ENCODE measurements at places on chromosomes 4 and X.
A peak's percentile ranks its signal among the peaks of the same experiment; 100 is the strongest.

- DNase-seq = no peak
These were observed 2.4 kb downstream of the PCGF3 start for GRCh38 chr4:707929-708630.

- no peak for DNase-seq
These were observed 49.6 kb downstream of the SMAD1 start for GRCh38 chr4:145531223-145531622.

- DNase-seq = no peak
These were observed 77.2 kb downstream of the DDIT4L start for GRCh38 chr4:100113096-100113495.

DNA sequence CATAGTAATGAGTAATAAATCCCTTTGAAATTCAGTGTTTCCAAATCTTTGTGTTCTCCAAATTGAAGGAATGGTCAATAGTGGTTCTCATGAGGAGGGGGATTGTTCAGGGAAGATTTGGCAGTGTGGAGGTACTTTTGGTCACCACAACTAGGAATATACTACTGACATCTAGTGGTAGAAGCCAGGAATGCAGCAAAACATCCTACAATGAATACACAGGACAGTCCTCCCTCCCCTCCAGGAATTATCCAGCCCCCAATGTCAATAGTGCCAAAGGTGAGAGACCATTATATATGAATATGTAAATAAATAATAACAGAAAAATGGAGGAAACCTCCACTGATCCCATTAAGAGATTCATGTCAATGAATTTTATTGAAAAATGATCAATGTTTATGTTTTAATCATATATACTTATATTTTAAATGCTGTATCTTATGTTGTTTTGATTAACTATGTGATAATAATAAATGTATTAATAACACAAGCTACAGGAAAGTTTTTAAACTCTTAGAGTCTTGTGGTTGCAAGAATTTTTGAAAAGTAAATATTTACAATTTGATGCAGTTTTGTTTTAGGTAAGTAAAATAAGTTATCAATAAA, 14.4 kb upstream of the FAM9A start:
- peak; percentile 12 for DNase-seq

GRCh38 chrX:17737710-17737985, 355 bp downstream of the SCML1 start:
- peak; percentile 37 for DNase-seq

GRCh38 chrX:108224218-108224617, 132.6 kb downstream of the ATG4A start:
- no peak for DNase-seq

DNA sequence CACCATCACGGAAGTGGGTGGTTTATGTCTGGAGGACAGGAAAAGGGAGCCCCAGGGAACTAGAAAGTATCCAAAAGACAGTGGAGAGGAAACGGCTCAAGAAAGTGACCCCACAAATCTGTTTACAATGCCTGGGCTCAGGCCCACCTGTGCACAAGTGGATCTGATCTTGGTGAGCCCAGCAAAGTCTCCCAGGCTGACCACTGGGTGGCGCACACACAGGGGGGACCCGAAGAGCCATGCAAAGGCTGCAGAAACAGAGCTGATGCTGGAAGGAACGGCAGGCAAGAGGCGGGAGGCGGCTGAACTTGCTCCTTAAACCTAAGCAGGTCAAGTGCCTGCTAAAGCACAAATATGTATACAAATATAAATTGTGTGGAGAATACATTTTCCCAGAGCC, 9.6 kb downstream of the HAUS7 start:
- DNase-seq = peak; percentile 56

- no peak for DNase-seq
These were observed 9.0 kb upstream of the IGFBP7 start for GRCh38 chr4:57119054-57119651.

- no peak for DNase-seq
These were observed 3.7 kb upstream of the CXCL6 start for GRCh38 chr4:73832651-73833237.

- DNase-seq = peak; percentile 49
These were observed 8.3 kb upstream of the DLG3 start for GRCh38 chrX:70436343-70436742.

GRCh38 chrX:100931218-100931924, 2.7 kb upstream of the XKRX start:
- peak; percentile 50 for DNase-seq

- DNase-seq = peak; percentile 57
These were observed 83.4 kb downstream of the MSN start for GRCh38 chrX:65750674-65751469.

DNA sequence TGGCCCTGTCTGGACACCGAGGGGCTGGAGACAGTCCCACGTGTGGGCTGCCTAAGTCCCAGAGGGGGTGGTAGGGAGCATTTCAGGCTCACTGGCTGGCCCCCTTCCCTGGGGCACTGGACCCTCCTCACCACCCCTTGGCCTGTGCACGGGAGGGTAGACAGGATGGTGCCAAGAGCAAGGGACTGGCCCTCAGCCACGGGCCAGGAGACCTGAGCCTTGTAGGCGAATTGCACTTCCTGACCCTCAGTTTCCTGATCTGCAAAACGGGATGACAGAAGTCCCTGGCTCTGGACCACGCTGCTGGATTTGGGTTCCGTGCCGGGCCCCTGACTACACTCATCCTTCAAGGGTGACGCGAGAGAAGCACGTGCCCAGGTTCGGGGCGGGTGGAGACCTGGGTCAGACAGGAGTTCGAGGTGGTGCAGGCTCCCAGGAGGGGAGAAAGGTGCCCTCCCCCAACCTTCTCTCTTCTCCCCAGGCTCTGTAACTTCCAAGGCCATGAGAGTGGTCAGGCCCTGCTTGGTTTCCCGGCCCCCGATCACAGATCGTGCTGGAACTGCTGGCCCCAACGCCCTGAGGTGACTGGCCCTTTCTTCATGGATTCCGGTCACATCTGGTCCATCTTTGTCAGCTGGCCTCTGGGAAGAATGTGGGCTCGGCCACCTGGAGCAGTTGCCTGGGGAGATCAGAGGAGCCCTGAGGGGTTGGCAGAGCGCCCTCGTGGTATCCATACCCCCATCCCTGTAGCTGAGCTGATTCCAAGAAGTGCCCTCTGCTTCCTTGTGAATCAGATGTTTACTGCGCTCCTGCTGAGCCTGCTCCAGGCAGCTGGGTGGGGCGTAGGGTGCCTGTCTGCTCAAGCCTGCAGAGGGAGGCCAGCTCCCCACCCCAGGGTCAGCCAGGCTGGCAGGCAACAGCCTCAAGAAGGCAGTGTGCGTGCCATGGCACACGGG, 3.3 kb downstream of the SH3BP2 start:
- DNase-seq = no peak

GRCh38 chrX:46039526-46039925, 505.7 kb downstream of the ZNF674 start:
- DNase-seq = no peak

GRCh38 chrX:122220644-122221373, 963.3 kb upstream of the GRIA3 start:
- DNase-seq = no peak

DNA sequence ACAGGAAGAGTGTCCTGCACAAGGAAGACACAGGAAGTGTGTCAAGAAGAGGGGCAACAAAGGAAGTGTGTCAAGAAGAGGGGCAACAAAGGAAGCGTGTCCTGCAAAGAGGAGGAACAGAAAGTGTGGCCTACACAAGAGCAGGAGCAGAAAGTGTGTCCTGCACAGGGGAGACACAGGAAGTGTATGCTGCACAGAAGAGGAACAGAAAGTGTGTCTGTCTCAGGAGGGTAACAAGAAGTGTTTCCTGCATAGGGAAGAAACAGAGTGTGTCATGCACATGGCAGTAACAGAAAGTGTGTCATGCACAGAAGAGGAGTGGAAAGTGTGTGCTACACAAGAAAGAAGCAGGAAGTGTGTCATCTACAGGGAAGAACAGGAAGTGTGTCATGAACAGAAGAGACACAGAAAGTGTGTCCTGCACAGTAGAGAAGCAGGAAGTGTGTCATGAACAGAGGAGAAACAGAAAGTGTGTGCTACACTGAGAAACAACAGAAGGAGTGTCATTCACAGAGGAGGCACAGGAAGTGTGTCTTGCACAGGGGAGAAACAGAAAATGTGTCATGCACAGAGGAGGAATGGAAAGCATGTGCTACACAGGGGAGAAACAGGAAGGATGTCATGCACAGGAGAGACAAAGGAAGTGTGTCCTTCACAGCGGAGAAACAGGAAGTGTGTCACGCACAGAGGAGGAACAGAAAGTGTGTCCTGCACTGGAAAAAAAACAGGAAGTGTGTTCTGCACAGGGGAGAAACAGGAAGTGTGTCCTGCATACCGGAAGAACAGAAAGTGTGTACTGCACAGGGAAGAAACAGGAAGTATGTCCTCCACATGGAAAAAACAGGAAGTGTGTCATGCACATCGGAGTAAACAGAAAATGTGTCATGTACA, 526.4 kb upstream of the PRKX start:
- DNase-seq = no peak

DNA sequence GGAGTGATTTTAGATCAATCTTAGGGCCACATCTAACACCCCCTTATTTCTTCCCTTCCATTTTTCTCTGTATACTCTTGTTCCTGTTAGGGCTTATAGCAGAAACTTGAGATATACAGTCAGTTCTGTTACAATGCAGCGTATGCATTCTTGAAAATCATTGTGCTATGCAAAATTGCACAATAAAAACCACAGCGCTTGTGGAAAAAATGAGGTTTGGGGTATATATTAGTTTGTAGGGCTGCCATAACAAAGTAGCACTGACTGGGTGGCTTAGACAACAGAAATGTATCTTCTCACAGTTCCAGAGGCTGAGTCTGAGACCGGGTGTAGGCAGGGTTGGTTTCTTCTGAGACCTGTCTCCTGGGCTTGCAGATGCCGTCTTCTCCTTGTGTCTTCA, 59.0 kb downstream of the WWC2 start:
- no peak for DNase-seq

- no peak for DNase-seq
These were observed 19.0 kb downstream of the COX7B2 start for GRCh38 chr4:46890056-46890455.

GRCh38 chr4:73855406-73855805, 2.3 kb downstream of the PF4V1 start:
- no peak for DNase-seq

GRCh38 chr4:165909947-165910346, 36.9 kb downstream of the TLL1 start:
- DNase-seq = no peak

GRCh38 chr4:81021981-81022380, 8.5 kb upstream of the BMP3 start:
- no peak for DNase-seq

- DNase-seq = no peak
These were observed 414.4 kb downstream of the ARHGAP24 start for GRCh38 chr4:85889314-85889713.

DNA sequence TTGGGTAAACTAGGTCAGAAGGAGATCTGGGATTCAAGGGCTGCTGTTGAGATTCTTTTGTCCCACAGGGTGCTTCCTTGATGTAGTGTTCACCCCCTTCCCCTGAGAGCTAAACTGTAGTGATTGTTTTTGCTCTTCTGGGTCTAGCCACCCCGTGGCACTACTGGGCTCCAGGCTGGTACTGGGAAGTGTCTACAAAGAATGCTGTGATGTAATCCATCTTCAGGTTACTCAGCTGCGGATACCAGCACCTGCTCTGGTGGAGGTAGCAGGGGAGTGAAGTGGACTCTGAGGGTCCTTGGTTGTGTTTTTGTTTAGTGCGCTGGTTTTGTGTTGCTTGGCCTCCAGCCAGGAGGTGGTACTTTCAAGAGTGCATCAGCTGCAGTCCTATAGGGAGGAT, 365.5 kb downstream of the ZNF674 start:
- no peak for DNase-seq

GRCh38 chrX:148492057-148492456, 8.4 kb upstream of the AFF2 start:
- no peak for DNase-seq

GRCh38 chr4:61831987-61832386, 631.9 kb downstream of the ADGRL3 start:
- DNase-seq = no peak

GRCh38 chrX:142250502-142250901, 45.4 kb upstream of the MAGEC2 start:
- DNase-seq = no peak

- DNase-seq = no peak
These were observed 93.9 kb downstream of the CEP44 start for GRCh38 chr4:174377613-174378012.

GRCh38 chrX:40081679-40082068, 16.1 kb downstream of the BCOR start:
- DNase-seq = no peak

GRCh38 chrX:10479508-10479907, 140.9 kb downstream of the MID1 start:
- no peak for DNase-seq

DNA sequence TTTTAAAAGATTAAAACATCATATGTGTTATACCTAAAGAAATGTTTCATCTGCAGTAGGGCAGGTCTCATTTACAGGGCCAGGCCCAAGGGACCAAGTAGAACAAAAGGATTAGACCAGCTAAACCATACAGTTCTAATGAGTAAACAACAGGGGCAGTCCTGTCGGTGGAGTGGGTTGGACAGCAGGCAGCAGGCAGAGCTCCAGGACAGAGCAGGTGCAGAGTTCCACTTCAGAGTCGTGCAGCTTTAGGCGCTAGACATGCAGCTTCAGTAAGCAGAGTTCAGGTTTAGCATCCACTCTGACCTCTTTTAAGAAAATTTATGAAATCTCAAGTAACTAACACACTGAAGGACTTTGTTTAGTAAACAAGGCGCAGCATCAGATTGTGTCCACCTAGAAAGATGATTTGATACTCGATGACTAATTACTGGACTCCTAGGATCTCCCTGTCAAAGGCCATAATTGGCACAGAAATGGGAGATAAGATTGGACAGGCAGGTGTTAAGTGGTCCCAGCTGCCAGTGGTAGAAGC, 487.7 kb upstream of the INTU start:
- DNase-seq = no peak

- DNase-seq = no peak
These were observed 34.7 kb upstream of the LHFPL1 start for GRCh38 chrX:112714357-112714918.

GRCh38 chr4:68287704-68288392, 42.4 kb upstream of the TMPRSS11B start:
- no peak for DNase-seq

- no peak for DNase-seq
These were observed 54.3 kb upstream of the TET2 start for GRCh38 chr4:105092356-105092755.

GRCh38 chr4:148355442-148356123, 86.6 kb downstream of the NR3C2 start:
- DNase-seq = no peak

- peak; percentile 69 for DNase-seq
These were observed 571.1 kb upstream of the DIPK2B start for GRCh38 chrX:45771560-45772340.

DNA sequence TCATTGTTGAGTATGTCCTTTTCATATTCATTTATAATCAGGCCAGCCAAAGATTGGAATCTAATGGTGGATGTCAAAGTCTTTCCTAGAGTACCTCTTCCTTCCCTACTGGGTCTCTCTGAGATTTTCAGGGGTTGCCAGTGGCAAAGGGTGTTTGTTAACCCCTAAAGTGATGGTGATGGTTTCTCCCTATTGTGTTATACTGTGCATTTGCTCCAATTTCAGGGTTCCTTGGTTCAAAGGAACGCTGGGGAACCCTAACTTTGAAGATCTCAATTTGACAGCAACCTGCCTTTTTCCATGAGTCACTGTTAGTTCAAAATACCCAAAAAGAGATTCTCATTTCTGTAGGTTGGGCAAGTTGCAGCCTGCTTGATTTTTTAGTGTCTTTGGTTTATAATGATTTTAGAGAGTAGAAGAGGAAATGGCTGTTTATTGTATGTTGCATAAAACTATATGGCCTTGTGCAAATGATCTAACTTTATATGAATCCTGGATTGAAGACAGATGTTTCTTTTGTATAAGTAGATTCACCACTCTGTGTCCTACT, 23.0 kb downstream of the GAB1 start:
- DNase-seq = peak; percentile 13
